Activated naive CD8-positive, alpha-beta T cell treated with anti-CD3 and anti-CD28 coated beads, Interleukin-2, amount 50 U/mL, for 16 hours (primary cell): ENCODE measurements at places on chromosomes 13 and 19.

DNA sequence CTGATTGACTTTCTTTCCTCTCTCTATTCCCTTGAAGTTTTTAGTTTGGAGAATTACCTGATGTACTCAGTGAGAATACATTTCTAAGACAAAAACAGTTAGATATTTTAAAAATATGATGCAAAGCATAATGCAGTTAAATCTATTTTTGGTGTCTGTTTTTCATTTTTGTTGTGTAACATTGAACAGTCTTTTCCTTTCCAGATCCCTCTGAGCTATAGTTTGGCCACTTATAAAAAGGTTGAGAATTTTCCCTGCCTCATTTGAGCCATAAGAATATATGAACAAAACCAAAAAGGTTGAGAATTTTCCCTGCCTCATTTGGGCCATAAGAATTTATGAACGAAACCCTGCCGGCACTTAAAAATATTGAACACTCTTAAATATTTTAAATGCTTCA, 57.0 kb upstream of the IPO5 start:
- no peak for DNase-seq

DNA sequence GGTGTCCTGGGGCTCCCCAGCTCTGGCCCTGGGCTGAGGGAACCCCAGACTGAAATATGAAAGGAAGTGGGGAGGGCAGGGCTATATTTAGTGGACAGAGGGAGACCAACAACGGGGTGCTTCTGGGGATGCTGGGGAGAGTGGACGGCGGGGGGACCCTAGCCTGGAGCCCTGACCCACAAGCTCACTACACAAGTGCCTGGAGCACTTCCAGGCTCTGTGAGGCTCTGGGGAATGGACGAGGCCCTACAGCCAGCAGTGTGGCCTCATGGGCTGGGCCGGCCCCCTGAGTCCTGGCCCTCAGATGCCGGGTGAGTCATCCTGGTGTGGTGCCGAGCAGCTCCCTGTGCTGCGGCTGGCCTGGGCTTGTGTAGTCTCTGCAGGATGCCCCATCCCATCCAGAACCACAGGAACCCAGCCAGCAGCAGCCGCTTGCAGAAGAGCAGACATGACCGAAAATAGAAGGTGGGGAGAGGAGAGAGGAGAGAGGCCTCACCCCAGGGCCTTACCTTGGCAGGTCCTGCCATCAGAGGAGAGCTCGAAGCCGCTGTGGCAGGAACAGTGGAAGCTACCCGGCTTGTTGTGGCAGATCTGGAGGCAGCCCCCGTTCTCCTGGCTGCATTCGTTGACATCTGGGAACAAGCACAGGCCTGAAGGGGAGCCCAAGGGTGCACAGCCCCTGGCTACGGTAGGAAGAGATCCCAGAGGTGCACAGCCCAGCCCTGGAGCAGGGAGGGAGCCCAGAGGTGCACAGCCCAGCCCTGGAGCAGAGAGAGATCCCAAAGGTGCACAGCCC, 26.1 kb downstream of the GAS6 start:
- DNase-seq, result no peak

DNA sequence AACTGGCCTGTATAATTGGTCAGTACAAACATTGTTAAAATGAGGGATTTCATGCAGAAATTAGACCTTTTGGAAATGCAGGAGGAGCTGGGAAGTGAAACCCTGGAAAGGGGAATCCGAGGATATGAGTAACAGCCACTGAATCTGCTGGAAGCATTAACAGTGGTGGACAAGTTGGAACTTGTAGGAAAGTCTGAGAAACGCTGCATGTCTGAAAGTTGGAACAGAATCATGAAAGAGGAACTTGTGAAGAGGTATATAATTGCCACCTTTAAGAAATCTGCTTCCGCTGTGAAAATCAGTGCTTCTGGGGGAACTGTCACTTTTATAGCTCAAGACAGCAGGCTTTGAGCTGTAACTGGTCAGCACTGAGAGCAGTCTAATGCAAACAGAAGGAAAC, 716.5 kb upstream of the PRR20A start:
- DNase-seq, result no peak

- DNase-seq, result no peak
Observed at GRCh38 chr13:100535426-100536135, 53.0 kb downstream of the GGACT start.

DNA sequence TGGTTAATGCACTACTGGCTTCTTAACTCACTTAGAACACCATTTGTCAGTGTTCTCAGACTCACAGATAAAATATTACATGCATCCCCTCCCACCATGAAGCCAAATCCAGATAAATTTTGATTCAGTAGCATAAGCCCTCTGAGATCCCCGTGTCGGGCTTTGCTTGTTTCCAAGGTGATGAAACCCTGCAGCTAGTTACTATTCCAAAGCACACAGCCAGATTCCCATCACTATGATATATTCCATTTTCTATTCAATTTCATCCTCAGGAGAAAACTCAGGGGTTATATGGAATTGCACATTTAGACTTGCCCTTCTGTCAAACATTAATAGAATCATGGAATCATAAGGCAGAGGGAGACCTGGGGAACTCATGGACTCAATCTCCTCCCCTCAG, 9.4 kb upstream of the FAM124A start:
- DNase-seq, result no peak

DNA sequence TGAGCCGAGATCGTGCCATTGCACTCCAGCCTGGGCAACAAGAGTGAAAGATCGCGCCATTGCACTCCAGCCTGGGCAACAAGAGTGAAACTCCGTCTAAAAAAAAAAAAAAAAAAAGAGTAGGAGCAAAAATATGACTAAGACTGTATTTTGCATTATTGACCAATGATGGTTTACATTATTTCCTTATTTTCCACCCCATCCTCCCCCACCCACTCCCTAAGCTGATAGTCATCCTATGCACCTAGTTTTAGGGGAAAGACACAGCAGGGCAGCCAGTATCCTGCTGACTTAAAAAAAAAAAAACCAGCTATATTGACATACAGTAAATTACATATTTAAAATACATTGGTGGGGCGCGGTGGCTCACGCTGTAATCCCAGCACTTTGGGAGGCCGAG, 25.1 kb downstream of the VAV1 start:
- no peak for DNase-seq

DNA sequence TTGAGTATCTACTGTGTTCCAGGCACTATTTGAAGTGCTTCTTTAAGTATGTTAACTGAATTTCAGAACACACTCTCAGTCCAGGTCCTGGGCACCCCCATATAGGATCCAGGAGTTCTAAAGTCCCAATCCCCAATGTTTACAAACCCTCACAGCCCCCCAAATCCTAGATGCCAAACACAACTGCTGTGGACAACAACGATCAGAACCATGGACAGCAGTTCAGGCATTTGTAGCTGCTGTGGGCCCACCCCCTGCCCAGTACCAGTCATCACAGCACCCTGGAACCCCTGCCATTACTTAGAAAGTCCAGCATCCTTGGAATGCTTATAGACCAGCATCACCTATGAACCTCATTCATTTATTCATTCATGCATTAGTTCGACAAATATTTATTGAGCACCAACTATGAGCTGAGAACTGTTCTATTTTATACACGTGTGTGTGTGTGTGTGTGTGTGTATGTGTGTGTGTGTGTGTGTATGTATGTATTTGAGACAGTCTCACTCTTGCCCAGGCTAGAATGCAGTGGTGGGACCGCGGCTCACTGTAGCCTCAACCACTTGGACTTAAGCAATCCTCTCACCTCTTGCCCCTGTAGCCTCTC, 19.3 kb upstream of the SDHAF1 start:
- no peak for DNase-seq

DNA sequence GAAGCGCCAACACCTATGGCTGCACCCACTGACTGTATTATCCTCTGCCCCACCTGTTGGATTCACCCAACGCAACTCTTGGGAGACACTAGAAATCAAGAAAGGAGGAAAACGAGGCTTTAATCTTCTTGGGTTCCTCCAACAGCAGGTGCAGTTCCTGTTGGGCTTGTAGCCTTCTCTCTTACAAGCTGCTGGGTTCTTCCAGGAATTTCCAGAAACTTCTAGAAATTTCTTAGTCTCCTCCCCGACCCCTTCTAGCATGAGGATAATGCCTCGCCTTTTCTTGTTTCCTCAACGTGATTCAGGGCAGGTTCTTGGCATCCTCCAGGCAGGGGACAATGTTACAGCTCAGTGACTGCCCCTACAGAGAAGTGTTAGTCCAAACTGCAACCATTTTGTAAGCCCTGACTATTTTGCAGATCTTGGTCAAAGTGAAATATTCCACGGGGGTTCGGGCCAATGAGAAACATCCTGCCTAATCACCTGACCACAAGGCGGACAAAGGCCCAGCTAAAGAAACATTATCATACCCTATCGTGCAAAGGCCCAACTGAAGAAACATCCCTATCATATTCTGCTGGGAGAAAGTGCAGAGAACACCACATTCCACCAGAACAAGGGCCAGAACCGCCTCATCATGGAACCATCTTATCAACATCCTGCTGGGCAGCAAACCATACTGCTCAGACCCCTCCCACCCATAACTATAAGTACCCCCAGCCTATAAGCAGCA, 614 bp upstream of the PNMA8A start:
- DNase-seq, result no peak

DNA sequence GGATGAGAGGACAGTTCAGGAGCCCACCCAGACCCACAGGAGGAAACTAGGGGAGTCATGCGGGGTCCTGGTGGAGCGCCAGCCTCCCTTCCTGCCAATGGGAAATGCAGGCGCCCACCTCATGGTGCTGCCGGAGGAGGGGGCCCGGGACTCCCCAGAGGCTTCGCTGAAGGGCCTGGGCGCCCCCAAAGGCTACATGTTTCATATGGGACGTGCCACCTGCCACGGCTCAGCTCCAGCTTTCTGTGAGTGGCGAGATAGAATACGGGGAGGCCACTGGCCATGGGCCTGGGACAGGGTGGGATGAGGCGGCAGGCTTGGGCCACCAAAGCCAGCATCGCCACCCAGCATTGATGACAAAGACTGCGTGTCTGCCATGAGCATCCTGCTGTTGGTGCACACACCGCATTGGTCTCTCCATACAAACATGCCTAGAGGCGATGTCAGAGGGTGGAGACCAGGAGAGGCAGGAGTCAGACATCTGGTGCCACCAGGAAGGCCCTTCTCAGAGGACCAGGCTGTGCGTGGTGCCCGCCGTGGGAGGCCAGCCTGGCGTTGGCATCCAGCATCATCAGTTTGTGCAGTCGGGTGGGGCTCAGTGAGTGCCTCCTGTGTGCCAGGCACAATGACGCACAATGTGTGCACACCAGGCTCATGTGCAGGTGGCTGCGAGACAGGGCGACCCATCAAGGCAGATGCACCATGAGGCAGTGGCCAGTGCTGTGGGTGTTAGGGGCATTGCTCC, 1.2 kb upstream of the F10 start:
- DNase-seq, result no peak

- no peak for DNase-seq
Observed at GRCh38 chr19:56261145-56261544, 11.4 kb upstream of the EDDM13 start.

GRCh38 chr13:40776681-40777165, 5.7 kb upstream of the MRPS31 start:
- peak; percentile 15 for DNase-seq
